ENCODE measurements at places on chromosomes 2 and 18. TPM values are rescaled to one million over a fixed set of nuclear protein-coding genes. Genes with fewer than 3 reads are reported as not detected.

GRB14 gene
- not detected for total RNA-seq

PCARE gene
- not detected for total RNA-seq

MEP1B gene
- total RNA-seq: not detected

RUFY4 gene
- 0.16 TPM for total RNA-seq

TRIB2 gene
- total RNA-seq: 9.8 TPM

TEX44 gene
- total RNA-seq: not detected

SLC30A3 gene
- total RNA-seq: 0.43 TPM

C2orf80 gene
- total RNA-seq: not detected

EGR4 gene
- 1.1 TPM for total RNA-seq

GALR1 gene
- total RNA-seq: not detected

SPP2 gene
- total RNA-seq: not detected

FABP1 gene
- total RNA-seq: 0.30 TPM

SLC16A14 gene
- 0.43 TPM for total RNA-seq

DYSF gene
- total RNA-seq: 0.16 TPM

NEU4 gene
- total RNA-seq: not detected

CERS6 gene
- 14.1 TPM for total RNA-seq

GPR35 gene
- 3.3 TPM for total RNA-seq
